ENCODE measurements at places on chromosomes 7 and 10.
A peak's percentile ranks its signal among the peaks of the same experiment; 100 is the strongest.

DNA sequence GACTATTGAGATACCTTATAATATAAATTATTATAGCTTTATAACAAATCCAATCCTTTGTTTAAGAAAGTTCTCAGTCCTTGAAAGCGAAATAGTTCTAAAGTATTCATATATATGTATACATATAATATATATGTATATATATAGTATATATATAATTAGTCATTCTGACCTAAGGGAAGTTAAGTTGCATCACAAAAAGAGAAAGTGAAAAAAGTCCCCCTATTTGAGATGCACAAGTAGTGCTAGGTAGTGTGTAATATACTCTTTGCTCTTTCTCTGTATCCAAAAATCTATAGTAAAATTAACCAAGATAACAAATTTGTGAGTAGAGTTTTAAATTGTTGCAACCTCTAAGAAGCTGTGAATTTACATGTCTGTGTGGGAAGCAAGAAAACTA lies 13.3 kb upstream of the IFIT1B start:
- DNase-seq, result no peak

DNA sequence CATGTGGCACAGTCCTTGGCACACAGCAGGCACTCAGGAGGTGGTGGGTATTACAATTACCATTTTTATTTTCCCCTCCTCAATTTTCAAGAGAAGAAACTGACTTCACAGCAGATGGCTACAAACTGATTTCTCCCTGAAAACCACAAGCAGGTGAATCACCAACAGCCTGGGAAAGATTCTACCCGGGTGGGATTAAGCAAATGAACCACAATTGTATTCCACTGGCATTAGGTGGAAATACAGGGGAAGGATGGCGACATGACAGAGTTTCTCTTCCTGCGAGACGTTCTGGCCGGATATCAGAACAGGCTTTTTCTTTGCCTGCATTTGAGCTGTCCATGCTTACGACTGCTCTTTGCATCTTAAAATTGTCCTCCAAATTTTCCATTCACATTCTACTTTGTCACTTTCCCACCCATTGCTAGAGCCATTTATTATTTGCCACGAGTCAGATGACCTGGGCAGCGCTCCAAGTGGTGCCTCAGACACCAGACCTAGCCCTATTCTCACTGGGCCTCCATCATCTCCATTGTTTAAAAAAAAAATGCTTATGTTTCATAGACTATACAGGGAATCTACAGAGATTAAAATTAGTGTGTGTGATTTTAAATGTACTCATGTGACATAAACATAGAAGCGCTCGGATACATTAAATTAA lies 4.6 kb downstream of the DENND11 start:
- DNase-seq, result no peak

GRCh38 chr10:103504181-103504783 lies 10.8 kb downstream of the NEURL1 start:
- no peak for DNase-seq

DNA sequence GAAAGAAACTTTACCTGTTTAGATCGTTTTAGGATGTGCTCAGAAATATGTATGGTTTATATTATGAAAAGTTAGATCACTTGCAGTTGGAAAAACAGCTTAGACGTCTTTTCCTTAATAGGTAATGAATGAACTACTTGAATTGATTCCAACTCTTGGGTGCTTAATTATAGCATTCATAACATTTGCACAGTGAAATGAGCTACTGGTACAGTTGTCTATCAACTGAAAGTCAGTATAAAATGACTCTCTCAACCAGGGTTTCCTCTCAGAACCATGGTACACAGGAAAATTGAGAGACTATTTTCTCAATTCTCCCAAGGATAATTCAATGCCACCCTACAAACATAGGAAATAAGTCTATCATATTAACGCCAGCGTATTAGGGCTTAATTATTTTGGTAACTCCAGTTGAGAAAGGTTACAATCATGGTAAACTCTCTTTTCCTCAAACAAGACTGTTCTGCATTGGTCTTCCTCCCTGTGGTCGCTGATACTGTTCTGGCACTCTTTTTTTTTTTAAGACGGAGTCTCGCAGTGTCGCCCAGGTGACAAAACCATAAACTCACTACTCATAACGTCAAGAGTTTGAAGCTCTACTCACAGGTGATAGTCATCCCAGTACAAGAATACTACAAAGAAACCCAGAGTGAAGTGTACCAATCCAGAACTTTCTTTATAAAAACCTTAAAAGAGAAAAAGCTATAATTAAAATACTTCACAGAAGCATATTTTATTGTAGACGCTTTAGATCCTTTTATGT lies 2.0 kb downstream of the ANLN start:
- DNase-seq, result no peak

DNA sequence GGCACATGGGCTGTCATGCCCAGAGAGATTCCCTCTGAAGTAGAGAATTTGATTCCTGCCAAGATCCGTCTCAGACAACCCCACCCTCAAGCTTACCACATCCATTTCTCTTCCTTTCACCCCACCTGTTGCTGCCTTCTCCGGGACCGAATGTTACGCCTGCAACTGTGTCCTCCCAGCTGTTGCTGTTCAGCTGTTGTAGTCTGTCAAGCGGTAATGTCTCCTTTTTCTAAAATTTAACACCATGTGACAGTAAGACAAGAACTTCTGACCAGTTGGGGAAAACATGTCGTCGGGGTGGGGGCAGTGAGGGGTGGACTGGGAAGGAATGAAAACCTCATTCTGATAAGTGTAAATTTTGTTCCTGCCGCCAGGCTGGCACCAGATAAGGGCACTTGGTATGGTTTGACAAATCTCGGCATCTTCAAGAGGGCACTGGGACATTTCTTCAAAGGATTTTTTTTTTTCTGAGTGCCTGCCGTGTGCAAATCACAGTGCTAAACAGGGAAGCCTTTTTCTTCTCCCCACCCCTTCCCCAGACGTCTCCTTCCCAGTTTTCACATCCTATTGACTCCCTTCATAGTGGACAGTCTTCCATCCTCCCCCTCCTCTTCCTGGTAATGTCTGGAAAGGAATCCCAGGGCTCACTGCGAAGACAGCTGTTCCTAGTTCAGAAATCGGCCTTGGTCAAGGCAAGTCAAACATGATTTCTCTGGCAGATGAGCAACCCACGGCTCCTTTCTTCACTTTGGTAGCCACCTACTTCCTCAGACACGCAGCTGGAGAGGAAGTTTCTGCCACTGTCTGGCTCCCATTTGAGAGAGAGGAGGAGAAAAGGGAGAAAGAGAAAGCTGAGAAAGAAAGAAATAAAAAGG lies 5.0 kb upstream of the CELF2 start:
- DNase-seq, result no peak

DNA sequence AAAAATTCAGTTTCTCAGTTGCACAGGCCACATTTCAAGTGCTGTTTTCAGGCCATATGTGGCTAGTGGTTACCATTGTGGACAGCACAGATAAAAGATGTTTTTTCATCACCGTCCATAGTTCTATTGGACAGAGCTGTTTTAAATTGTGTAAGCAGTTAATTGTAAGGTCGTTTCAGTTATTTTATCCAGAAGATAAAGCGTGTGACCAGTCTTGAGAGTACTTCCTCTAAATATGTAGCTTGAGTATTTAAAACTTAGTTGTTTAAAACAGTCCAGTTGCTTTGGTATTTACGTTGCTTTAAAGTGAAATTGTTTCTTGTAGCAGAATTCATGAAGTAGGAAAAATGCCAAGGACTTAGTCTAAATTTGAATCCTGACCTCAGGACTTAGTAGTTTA lies 66.9 kb downstream of the ZNRF2 start:
- DNase-seq, result no peak

GRCh38 chr10:129187331-129187730 lies 279.7 kb upstream of the MGMT start:
- no peak for DNase-seq

- no peak for DNase-seq
Measured at GRCh38 chr10:12644380-12645144, 295.2 kb downstream of the CAMK1D start.

GRCh38 chr7:1842321-1843221 lies 172.5 kb downstream of the ELFN1 start:
- no peak for DNase-seq

GRCh38 chr10:27625452-27626211 lies 120.0 kb downstream of the MKX start:
- DNase-seq, result no peak

GRCh38 chr7:127390817-127391590 lies 1.5 kb downstream of the ZNF800 start:
- DNase-seq, result no peak

DNA sequence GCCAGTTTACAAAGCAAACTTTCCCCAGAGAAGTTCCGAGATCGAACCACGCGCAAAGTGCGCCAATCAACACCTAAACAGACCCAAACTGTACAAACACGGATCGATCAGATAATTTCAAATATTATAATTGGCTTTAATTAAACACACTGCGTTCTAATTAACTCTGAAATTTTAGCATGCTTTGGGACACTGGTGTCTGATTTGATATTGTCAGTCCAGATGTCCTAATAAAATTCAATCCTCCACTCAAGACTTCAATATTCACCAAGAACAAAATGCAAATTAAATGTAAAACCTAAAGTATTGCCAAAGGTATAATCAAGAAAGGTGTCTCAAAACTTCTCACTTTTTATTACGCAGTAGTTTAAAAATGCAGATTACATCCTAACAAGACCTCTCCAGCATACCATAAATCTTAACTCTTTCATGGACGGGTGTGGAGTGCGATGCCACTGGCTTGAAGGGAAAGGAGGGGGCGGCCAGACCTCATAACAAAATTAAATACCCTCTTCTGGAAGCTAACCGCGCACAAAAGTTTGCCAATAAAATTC lies 5.9 kb upstream of the EBF3 start:
- DNase-seq, result no peak

- DNase-seq, result no peak
Measured at GRCh38 chr7:33970536-33970935, 65.2 kb downstream of the BMPER start.

- no peak for DNase-seq
Measured at GRCh38 chr10:38605153-38605661, 511.1 kb downstream of the ZNF37A start.

DNA sequence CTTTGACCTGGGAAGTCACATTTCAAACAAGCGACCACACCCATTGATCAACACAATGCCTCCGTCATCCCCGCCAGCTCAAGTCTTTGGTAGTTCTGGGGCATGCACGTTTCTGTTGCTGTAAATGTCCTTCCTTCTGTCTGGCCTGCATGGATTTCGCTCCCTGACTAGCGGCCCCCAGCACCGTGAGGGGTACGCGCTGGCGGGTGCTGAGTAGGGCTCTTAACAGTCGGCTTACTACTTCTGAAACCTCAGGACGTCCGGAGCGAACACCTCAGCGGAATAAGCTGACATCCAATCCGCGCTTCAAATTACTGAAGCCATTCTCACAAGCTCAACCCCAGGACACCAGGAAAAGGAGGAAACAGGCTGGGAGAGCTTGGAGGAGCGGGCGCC lies 505 bp downstream of the NUDCD3 start:
- DNase-seq, result no peak

DNA sequence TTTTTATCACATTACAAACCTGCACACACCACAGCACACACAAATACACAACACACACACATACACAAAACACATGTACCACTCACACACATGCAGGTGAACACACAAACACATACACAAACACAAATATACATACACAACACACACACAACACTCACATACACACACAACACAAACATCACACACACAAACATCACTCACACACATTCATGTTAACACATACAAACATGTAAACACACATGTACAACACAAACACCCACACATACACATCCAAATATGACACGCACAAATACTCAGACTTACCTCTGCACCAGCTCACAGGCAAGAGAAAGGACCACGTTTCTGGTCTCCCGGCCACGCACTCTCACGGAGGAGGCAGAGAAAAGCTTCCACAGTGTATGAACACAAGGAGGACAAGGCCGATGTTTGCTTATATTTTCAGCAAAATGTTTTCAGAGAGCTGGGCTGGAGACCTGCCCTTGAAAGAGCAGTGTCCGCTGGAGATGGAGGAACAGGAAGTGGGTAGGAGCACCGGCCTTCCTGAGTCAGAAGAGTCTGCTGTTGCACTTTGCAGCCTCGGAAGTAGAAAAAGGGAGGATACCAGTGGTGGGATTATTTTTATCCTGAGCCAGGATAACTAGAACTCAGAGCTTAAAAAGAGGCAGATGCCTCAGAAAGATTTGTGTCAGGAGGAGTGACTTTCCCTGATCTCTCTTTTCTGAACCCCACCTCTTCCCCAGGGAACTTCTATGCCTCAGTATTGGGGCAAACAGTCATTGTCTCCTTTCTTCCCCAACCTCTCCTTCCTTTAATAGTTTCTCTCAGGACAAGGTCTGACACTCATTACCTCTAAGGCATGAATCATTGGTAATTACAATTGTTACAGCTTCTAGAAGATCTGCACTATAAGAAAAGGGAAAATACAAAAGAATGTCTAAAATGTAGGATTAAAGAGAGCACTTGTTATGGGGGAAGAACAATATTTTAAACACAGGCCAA lies at the start of gene GIMAP6:
GIMAP6 (minus strand) TSS at position 520 of the 999 bp plus-strand sequence. CDS start 2,243 bp downstream, outside the sequence.
- peak; percentile 10 for DNase-seq

DNA sequence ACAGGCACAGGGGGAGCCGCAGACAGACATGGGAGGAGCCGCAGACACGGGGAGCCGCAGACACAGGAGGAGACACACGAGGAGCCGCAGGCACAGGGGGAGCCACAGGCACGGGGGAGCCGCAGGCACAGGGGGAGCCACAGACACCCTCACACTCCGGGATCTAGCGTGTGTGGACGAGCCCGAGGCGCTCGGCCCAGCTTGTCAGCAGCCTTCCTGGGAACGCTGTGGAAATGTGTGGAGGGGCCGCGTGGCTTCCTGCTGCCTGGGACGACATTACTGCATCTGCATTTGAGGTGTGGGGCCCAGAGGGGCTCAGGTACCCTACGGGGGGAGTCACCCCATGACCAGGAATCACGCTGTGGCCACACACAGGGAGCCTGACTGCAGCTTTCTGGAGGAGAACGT lies 313.2 kb downstream of the PTPRN2 start:
- DNase-seq, result no peak

GRCh38 chr7:39622609-39623008 lies 763 bp upstream of the RALA start:
- no peak for DNase-seq

- DNase-seq, result no peak
Measured at GRCh38 chr7:140982508-140982907, 32.2 kb downstream of the MRPS33 start.

DNA sequence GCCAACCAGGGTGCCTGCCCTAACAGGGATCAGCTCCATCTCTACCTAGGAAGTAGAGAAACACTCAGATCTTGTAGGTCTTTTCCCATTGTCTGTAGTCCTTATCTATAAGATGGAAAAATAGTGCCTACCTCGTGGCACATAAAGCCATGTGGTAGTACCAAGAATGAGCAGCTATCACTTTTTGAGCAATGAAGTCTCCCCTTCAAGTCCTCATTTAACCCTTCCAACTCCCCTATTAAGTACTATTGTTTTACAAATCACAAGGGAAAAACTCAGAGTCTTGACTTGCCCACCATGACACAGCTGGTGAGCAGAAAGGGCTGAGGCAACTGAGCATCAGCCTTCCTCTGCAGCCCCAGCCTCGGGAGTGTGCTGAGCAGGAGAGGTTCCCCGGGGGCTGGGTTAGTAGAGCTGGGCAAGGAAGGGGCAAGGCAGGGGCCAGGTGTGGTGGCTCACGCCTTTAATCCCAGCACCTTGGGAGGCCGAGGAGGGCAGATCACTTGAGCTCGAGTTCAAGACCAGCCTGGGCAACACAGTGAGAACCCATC lies 3.3 kb downstream of the FRAT2 start:
- no peak for DNase-seq

- DNase-seq, result no peak
Measured at GRCh38 chr7:132154695-132155471, 421.4 kb downstream of the PLXNA4 start.

- no peak for DNase-seq
Measured at GRCh38 chr10:124014416-124015154, 78.8 kb downstream of the CHST15 start.
